ENCODE measurements at places on chromosomes 2 and 18.

- DNase-seq = no peak
Observed at GRCh38 chr2:3293221-3293620, 84.4 kb downstream of the EIPR1 start.

GRCh38 chr2:11568436-11568835, 34.6 kb downstream of the GREB1 start:
- no peak for DNase-seq

DNA sequence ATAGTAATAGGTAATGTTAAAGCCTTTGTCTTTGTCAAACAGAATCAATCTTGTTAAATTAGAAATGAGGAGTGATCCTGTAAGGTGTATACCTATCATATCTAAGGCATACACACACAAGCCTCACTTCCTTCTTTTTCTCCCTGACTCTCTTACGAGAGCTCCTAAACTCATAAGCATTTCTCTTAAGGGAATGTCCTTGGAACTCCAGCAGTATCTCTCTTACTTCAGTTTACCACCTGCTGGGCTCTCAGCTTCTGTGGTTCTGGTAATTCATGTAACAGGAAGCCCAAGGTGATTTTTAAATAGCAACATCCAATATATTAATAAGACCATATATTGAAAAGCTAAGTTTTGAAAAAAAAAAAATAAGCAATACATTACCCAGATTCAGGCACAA, 85.9 kb downstream of the UBE2E3 start:
- no peak for DNase-seq

DNA sequence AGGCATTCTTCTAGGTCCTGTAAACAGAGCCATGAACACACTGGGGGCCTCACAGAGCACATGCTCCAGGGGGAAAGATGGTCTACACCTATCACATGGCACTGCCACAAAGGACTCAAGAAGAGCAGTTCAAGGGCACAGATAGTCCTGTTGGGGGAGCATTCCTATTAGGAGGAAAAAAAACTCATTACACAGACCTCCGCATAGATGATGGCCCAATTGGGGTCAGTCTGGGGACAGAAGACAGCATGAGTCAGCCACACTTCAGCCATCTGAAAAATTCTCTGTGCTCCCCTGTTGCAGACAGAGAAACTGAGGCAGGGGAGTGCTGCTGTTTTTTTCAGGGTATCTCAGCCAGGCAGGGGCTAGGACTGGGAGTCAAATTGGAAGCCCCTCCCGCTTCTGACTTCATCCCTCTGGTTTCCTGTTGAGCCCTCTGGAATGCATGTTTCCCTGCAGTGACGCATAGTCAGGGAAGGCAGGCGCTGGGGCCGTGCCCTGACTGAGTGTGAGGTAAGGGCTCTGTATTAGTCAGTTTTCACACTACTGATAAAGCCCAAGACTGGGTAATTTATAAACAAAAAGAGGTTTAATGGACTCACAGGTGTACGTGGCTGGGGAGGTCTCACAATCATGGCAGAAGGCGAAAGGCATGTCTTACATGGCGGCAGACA, 67.9 kb downstream of the RHOB start:
- peak; percentile 99 for DNase-seq

DNA sequence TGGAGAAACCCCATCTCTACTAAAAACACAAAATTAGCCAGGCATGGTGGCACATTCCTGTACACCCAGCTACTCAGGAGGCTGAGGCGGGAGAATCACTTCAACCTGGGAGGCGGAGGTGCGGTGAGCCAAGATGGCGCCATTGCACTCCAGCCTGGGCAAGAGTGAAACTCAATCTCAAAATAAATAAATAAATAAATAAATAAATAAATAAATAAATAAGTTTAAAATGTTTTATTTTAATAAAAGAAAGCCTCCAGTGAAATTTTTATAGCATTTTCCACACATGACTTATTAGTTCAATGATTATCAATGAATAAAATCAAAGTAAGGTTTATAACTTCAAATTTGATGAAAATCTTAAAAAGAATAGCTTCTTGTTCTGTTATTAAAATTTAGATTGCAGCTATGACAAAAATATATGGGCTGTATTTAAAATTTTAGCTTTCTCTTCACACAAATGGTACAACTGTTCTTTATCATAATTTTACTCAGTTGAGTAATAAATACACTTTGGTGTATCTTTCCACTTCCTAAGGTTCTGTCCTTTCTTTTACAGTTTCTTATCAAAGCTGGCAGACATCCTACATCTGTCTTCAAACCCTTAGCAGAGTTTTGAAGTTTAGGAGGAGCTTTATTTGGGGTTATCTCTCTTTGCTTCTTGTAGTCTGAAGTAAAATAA, 78.4 kb upstream of the ZSWIM2 start:
- DNase-seq = no peak

GRCh38 chr2:187949859-187950258, 341.8 kb upstream of the GULP1 start:
- DNase-seq = no peak

DNA sequence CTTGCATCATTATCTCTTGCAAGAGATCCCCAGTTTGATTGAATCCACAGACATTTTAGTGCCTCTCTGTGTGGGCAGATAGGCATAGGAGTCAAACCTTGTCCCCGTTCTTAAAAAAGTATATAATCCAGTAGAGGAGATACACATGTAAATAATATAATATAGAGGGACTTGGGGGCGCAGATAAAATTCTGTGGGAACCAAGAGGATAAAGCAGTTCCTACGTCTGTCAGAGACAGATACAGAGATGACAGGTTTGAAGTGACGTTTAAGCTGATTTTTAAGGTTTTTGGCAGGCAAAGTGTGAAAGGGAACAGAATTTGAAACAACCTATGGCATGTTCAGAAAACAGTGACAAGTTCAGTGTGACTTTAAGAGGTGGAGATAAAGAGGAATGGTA, 63.1 kb downstream of the CAB39 start:
- no peak for DNase-seq

GRCh38 chr18:50446629-50447028, 71.8 kb downstream of the SKA1 start:
- DNase-seq = no peak

DNA sequence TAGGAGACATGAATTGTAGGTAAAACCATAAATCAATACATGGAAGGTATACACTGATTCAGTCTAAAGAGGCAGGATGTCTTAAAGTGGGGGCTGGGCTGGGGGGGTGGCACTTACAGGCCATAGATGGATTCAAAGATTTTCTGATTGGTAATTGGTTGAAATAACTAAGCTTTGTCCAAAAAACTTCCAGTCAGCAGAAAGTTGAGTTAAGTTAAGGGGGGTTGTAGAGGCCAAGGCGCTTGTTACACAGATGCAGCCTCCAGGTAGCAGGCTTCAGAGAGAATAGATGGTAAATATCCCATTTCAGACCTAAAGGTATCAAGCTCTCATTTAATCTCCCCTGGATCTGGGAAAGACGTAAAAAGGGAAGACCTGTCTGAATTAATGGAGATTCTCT, 233.6 kb upstream of the NRXN1 start:
- no peak for DNase-seq

- DNase-seq = peak; percentile 95
Observed at GRCh38 chr2:226652369-226652768, 147.3 kb downstream of the IRS1 start.

Measured in NCI-H226 (cell line).